GM23248 (cell line): ENCODE measurements at places on chromosomes 2 and 18. TPM values are rescaled to one million over a fixed set of nuclear protein-coding genes. Genes with fewer than 3 reads are reported as not detected.
A peak's percentile ranks its signal among the peaks of the same experiment; 100 is the strongest.

DNA sequence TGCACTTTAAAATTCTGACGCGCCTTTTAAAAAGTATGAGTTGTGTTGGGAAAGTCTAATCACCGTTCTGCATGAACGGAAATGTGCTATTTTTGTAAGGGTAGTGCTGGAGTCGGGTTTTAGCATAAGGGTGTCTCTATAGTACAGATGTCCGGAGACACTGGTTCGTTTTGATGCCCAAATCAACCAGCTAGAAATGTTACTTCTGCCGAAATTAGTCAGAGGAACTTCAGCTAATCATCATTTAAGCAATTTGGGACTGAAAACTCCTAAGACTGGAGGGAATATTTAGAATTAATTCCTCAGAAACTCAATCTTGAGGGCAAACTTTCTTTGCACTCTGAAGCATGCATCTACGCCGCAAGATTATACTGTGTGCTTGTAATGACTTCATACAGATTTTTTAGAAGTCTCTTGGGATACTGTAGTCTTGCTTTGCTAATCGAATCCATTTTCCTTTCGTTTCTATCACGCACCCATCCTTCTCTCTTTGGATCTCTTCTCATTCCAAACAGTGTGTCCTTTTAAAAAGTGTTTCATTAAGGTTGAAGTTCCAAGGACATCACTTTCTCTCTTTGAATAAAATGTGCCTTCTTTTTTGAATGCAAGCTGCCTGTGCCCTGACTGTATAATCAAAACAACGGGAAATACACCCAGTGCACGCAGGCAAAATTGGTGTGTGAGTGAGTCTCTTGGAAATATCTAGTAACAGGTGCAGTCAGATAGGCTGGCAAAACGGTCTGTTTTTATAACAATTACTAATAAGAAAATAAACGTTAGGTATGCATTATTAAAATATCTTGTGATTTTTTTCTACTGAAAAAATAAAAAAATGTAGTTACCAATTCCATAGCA, 270.9 kb upstream of the TCF4 start:
- DNase-seq = peak; percentile 71

NHEJ1 gene
- total RNA-seq = 8.3 and 16.1 TPM in 2 replicates

DNA sequence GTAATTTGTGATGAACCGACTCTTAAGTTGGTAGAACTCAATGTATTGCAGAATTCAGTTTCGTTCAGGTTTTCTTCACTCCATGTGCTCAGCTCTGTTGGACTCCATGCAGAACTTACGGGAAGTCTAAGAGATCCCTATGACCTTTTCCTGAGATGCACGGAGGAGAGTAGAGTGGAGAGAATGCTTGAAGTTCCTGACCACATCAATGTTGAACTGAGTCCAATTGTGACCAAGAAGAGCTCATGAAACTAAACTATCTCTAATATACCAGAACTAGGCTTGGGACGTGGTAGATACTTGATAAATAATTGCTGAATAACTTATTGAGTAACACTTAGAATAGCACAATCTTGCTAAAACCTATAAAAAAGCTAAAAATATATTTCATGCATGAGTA, 47.2 kb downstream of the TMEM178A start:
- DNase-seq = no peak

- DNase-seq = no peak
These were observed 24.4 kb upstream of the TUBB6 start for GRCh38 chr18:12283666-12284065.

GRCh38 chr2:36445185-36445866, 89.7 kb downstream of the CRIM1 start:
- DNase-seq = no peak

- DNase-seq = no peak
These were observed 737.8 kb upstream of the HS6ST1 start for GRCh38 chr2:129056309-129056958.

DNA sequence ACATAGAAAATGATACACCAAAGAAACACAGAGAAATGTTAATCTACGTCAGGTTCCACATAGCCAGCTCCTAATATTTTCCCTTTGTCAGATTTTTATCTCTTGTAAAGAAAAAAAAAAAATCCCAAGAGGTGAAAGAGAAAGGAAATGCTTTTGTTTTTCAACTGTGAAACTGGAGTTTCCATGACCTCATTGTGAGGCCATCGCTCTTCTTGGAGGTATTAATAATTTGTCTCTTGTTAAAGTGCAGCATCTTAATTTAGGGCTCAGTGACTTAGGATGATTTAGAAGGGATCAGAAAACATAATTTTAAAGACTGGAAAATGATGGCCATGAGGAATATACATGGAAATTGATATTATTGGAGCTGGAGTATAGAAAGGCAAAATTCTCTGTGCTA, 21.7 kb downstream of the ARHGAP28 start:
- no peak for DNase-seq

FBXO48 gene
- 0.38 and 0.65 TPM in 2 replicates for total RNA-seq

CTAGE1 gene
- total RNA-seq = 0.11 TPM in 1 of 2 replicates, not detected in the other

- no peak for DNase-seq
These were observed 4.4 kb downstream of the ADRA2B start for GRCh38 chr2:96111823-96112500.

- no peak for DNase-seq
These were observed 102.6 kb upstream of the LPIN2 start for GRCh38 chr18:3115447-3116030.

DNA sequence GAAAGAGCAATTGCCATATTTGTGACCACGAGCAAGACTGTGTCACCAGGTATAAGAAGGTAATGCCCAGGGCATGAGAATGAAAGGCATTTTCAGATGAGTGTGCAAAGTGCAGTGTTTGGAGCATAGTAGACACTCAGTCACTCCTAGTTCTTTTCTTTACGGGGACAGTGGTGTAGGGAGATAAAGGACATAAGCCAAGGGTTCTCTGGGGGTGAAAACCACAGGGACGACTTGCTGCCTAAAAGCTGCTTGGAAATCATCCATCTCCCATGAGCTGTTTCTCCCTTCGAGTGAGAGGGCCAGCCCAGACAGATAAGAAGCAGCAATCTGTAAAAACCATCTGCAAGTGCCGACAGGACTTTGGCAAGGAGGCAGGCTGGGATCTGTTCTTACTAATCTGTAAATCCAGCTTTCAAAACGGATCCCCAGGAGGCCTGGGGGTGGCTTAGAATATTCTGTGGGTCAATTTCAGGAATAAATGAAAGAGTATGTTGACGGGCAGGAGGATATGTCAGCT, 221.6 kb downstream of the LPIN1 start:
- peak; percentile 47 for DNase-seq

GRCh38 chr2:140643761-140644187, 1487.0 kb downstream of the LRP1B start:
- DNase-seq = peak; percentile 51

- DNase-seq = peak; percentile 58
These were observed 70.3 kb downstream of the SCN1A start for GRCh38 chr2:166057370-166058164.

GRCh38 chr2:138249207-138249606, 252.4 kb upstream of the SPOPL start:
- DNase-seq = no peak

GRCh38 chr2:64401529-64401880, 52.5 kb upstream of the LGALSL start:
- no peak for DNase-seq

DNA sequence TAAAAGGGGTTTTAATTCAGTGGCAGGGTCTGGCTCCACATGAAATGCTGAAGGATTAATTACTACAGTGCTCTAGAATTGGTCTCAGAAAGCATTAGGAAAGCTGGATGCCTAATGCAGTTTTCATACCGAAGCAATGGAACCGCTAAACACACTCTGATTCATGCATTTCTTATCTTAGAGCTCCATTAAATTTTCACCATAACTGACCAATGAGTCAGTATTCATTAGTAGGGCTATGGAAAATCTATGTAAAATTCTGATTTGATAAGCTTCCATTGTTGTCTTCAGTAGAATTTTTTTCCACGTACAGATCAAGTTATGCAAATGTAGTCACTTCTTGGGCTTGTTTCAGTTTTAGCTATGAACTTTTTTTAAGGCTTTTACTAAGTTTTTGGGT, 359.9 kb downstream of the ARHGAP15 start:
- DNase-seq = peak; percentile 77

GRCh38 chr2:206840999-206841398, 75.6 kb downstream of the FASTKD2 start:
- DNase-seq = no peak

DNA sequence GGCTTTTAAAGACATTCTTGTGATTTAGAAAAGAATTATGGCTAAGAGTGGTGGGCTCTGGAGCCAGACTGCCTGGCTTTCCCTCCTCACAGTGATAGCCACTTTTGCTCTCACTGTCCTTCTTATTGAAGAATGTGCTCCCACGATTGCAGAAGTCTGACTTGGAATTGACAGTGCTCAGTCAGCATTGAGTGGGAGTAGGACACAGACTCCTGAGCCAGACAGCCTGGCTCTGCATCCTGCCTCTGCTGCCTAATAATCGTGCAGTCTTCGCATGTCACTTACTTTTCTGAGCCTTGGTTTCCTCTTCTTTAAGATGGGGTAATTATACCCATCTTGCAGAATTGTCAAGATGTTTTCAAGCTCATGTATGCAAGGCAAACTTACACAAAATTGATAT, 23.3 kb downstream of the SPATS2L start:
- DNase-seq = peak; percentile 55
